ENCODE measurements at places on chromosomes 2 and 18.

DNA sequence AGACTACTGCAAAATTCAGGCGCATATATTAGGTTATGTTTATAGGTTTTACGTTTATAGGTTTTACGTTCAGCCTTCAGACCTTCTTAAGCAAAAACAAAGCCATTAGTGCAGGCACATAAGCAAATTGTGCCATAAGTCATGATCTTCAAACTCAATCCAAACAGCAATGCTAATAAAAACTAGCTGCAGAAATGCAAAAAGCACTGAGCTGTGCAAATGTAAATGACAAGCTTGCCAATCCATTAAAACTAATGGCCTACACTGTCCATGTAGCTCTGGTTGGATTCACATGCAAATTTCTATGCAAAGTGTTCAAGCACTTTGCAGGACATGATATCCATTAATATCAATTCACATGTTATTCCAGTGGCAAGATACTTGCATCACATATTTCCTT, 50.9 kb downstream of the LRPPRC start:
- DNase-seq: no peak

- DNase-seq: peak; percentile 49
Measured at GRCh38 chr2:180656455-180656847, 324.0 kb upstream of the UBE2E3 start.

- DNase-seq: no peak
Measured at GRCh38 chr2:120400551-120400950, 54.6 kb downstream of the INHBB start.

DNA sequence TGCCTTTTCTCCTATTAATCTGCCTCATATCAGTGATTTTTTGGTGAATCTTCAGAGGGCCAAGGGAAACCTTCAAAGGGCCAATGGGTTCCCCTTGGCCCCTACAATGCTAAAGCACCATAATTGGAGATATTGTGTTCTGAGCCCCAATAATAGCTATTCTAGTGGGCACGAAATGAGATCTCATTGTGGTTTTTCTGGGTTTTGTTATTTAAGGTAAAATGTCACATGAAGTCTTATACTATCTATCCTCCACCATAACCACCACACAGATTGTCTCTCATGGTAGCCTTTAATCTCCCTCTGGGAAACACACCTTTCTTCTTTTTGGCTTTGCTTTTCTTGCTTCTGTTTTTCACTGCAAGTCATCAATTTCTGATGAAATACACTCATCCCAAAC, 152.8 kb downstream of the B3GNT2 start:
- DNase-seq: no peak

- DNase-seq: peak; percentile 21
Measured at GRCh38 chr2:118046634-118047210, 32.9 kb upstream of the CCDC93 start.

- peak; percentile 2 for DNase-seq
Measured at GRCh38 chr18:32019251-32019948, 775 bp downstream of the RNF125 start.

DNA sequence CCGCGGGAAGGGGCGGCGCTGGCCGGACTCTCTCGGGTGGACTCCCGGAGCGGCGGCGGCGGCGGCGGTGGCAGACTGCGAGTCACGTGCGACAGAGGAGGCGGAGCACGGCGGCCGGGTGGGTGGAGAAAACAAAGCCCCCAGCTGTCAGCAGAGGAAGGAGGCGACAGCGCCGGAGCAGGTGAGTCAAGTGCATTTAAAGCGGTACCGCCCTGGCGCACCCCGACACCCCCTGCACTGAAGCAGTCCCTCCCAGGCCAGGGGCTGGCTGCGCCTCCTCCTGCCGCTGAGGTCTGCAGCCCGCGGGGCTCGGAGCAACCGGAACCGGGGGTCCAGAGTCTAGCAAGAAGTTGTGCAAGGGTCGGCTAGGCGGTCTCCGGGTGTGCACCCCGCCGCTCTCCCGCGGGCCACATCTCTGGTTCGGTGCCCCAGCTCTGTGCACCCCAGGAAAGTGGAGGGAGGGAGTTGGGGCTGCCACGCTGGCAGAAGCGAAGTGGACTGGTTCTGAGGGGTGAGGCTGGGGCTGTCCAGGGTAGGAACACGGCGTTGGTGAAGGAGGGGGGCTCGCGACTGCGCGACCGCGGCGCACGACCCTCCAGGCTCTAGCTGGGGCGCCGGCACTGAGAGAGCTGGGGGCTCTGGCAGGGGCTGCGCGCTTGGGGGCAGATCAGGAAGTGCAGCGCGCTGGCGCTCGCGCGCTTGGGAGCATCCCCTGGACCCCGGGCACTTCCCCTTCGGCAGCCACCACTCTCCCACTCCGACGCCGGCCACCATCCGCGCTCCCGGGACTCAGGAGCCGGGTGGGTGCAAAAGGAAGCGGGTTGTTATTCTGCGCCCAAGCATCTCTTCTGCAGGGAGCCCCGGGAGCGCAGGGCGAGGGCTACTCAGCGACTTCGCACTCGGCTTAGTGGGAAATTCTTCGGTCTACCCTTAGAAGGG, 64.0 kb upstream of the MAPRE2 start:
- peak; percentile 40 for DNase-seq

DNA sequence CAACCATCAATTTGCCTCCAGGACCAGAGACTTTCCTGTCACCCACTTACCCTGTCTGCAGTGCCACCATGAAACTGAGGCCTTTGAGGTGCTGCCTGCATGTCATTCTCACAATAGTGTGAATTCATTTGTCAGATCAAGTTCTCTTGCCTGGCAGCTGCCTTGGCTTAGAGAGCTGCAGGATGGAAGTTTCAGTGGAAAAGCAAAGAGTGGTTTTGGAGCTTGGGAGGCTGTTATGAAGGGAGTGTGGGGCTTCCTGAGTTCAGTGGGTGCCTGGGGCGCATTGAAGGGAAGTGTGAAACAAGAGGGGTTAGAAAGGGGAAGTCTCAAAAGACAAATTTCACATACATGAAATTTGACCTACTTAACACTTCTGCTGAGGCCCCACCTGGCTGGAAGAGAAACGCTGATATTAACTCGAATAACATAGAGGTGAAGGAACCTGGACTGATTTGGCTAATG, 7.9 kb upstream of the LBH start:
- DNase-seq: no peak

DNA sequence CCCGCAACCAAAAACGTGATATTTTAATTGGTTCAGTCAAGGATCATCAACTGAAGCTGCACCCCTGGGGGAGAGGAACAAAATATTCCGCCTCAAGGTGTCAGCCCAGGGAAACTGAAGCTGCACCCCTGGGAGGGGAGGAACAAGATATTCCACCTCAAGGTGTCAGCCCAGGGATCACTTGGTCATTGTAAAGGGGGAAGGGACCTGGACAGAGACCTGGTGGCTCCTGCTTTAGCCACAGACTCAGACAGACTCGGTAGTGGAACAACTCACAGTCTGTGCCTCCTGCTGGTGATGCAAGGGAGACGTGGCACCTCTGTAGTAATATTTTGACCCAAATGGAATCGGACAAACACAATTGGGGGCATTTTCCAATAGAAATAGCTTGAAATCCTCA, 75.1 kb downstream of the GBX2 start:
- peak; percentile 5 for DNase-seq

DNA sequence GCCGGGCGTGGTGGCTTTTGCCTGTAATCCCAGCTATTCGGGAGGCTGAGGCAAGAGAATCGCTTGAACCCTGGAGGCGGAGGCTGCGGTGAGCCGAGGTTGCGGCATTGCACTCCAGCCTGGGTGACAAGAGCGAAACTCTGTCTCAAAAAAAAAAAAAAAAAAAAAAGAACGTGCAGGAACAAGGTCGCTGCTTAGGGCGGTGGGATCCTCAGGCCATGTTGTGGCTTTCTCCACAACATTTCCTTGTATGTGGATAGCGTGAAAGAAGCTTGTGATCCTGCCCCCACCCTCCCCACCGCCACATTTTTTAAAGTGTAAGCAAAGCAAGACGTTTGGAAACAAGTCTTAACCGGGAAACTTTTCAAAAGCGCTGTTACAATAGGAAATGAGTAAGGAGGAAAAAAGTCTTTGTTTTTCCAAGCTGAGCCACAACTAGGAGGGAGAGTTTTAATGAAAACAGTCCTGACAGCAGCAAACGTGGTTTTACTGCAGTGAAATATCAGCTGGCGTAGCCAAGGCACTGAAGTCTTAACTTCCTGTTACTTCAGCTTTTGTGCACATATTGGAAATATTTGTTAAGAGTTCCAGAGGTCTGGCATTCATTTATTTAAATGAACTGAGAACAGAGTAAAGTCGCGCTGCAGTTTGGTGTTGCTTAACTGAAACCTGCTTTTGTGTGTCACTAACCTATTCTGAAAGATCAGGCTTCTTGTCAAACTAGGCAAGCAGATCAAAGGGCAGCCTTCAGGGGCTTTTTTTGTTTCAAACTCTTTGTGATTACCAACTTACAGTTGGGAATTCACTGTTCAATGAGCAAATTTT, 3.8 kb downstream of the TGIF1 start:
- DNase-seq: peak; percentile 80

DNA sequence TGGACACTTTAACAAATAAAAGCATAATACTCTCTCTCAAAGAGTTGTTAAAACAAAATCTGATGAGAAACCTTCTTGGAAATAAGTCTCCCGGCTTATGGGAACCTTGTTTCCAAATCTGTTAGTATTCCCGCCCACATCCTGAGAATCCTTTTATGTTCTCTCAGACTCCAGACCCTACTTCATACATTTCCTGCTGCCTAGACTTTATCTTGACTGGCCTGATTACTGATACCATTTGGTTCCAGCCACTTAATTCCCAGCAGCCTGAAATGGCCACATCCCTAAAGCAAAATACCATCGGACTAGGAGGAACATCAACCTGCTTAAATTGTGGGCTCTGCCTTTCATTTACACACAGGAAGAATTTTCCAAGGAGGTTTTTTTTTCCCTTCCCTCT, 79.1 kb upstream of the CYP1B1 start:
- no peak for DNase-seq

DNA sequence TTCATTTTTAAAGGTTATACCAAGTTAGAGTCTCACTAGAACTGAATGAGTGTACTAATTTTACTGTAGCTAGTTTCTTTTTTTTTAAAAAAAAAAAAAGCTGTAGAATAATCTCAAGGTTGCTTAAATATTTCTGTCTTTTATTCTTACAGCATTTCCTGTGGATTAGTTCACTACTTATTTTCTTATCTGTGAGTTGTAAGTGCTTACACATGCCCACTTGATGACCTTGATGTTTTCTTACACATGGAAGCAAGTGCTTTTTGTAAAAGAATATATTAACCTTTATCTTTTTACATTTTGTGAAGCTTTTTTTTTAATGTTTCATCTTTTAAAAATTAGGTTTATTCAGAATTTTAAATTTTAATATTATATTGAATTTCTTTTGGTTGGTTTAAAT, 57.8 kb downstream of the MSH2 start:
- no peak for DNase-seq

GRCh38 chr2:107334306-107334705, 448.3 kb upstream of the ST6GAL2 start:
- no peak for DNase-seq

DNA sequence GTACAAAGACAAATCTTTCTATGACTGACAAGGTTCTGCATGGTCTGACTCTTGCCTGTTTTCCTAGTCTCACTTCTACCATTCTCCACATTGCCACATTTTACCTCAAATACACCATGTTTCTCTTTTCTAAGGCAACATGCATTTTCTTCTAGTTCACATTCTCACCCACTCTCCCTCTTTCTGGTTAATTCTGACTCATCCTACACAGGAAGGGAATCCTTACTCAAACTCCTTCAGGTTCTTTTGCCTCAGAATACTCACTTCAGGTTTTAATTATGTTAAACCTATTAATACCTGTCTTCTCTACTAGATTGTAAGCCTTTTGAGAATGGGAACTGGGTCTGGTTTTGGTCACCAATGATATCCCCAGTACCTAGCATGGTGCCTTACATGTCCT, 47.2 kb downstream of the MAP2 start:
- DNase-seq: no peak

DNA sequence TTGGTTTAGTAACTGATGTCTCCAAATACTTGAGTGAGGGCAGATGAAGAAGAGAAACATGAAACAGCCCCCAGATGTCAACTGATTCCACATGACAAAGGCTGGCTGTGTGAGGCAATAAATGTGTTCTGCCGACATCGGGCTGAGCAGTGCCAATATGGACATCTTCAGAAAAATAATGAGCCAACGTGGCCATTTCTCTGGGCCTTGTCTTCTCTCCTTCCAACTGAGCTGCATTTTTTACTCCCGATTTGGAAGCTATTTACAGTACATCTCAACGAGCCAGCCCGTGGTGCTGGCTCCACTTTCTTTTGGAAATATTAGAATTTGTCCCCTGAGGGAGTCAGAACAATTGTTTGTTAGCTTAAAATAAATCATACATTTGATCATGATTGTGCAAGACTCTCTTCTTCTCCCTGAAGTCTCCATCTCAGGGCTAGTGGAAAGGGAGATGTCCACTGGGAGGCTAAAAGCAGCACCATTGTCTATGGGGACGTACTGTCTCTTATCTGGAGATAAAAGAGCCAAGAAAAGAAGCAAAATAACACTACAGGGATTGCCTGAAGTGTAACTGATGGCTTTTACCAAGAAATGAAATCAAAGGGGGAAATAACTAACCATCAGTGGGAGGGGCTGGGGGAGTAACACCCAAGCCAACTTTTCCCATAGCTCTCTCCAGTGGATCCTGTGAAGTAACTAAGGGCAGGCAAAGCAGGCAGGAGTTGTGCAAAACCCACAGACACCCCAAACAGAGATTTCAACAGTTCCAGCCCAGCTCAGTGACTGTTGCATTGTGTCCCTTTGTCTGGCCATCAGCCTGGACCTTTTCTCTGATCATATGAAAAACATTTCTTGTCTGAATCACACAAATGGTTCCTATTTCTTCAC, 114.8 kb downstream of the RDH14 start:
- no peak for DNase-seq

DNA sequence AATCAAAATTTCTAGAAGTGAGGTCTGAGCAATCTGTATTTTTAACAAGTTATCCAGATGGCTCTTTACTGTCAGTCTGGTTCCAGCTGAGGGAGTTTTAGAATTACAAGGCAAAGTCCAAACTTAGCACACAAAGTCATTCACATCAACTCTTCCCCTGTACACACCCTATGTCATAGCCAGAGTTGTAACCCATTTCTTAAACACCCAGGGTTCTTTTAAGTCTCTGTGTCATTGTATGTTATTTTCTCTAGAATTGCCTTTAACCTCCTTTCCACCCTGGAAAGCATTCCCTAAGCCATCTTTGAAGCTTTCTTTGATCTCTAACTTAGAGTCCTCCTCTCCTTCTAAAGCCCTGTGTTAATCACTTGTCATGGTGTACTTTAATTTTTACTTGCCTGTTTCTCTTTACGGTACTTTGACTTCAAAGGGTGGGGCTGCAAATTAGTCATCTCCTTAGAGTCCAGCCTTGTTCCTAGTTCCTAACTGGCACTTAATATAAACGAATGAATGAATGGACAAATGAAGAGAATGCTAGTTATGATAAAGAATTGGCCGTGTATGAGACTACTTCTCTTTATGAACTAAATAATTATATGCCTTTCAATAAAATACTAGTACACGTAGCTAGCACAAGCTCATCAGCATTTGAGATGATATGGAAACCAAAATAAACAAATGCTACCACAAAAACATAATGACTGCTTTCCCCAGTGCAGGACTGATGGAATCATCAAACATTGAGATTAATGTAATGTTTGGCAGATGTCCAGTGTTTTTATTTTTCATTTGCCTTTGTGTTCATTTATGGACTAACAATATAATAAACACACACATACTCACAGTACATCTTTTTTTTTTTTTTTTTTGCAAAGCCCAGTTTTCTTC, 11.9 kb upstream of the ACTR3 start:
- DNase-seq: peak; percentile 94

GRCh38 chr2:23423062-23423872, 38.3 kb downstream of the KLHL29 start:
- DNase-seq: no peak
